ENCODE measurements at places on chromosomes 12 and 14.

GRCh38 chr12:64671681-64672080, 61.4 kb downstream of the RASSF3 start:
- no peak for DNase-seq

DNA sequence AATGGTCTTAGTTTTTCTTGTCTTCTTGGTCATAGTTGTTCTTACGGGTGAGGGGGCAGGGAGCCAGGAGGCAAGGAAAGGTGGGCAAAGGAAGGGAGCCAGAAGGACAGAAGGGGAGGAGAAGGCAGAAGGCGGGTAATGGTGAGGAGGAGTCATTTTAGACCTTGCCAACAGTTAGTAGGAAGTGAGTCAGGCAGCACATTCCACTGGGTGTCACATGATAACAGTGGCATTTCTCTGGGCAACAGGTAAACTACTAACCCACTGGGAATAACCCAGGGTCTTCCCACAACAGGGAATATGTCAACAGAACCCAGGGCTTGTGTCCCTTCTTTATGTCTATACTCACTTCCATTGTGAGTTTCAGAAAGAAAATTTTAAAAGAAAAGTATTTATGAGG, 127.6 kb downstream of the SLC8A3 start:
- DNase-seq = no peak

DNA sequence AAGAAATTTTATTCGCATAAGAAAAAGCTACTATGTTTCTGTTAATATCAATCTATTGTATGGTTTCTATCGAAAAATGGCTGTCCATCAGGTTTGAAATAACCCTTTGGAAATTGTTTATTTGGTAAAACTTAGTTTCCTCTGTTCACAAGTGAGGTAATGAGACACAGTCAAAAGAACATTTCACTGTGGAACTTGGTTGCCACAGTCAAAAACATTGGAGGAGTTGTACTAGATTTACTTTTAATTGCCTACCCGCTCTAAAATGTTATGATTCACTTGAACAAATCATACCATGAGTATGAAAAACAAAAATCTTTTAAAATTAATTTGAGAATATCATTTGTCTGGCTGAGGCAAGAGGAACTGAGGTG, 46.5 kb downstream of the ITPR2 start:
- no peak for DNase-seq

- DNase-seq = no peak
Measured at GRCh38 chr14:104678346-104678745, 11.1 kb upstream of the INF2 start.

DNA sequence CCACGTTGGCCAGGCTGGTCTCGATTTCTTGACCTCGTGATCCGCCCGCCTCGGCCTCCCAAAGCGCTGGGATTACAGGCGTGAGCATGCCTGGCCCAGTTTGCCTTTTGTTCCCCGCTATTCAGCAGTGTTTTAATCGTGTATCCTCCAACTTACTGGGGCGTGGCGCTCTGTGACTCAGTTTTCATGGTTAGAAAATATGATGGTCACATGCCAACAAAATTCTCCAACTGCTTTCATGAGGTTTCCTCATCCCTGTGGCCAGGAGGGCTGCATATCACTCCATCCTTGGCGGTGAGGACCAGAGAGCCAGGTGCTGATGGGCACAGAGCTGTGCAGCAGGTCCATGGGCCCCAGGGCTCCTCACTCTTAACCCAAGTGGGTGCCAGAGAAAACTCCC, 33.0 kb upstream of the PRMT8 start:
- DNase-seq = no peak

GRCh38 chr14:104142946-104143470, 4.6 kb downstream of the KIF26A start:
- no peak for DNase-seq

DNA sequence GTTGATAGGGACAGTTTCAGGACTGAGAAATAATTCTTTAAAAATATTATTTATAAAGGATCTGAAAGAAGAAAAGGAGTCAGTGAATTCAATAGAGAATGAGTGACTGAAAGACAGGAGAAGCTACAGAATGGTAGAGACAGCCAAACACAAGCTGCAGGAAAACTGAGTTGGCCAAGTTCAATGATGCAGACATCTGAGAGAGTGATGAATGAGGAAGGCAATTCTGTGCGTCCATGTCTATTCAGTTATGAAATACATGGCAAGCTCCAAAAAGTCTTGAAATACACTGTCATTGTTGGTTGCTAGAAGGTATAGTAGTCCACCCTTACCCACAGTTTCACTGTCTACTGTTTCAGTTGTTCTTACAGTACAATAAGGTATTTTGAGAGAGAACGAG, 6.8 kb downstream of the LRRC74A start:
- no peak for DNase-seq

DNA sequence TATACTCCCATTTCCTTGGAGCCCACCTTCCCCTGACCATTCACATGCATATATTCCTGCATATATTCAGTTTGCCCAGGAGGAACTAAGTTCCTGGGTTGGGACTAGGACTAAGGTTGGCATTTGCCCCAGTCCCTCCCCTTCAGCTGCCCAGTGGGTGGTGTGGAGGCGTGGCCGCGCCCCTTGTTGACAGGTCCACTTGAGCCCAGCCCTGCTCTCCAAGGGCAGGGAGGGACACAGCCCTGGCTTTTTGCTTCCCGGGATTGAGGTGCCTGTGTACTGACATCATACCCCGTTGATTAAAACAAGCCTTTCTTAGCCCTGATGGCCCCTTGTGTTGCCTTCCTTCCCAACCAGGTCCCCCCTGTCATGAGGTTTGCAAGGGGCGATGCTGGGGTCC, 7.3 kb downstream of the ERBB3 start:
- DNase-seq = no peak

DNA sequence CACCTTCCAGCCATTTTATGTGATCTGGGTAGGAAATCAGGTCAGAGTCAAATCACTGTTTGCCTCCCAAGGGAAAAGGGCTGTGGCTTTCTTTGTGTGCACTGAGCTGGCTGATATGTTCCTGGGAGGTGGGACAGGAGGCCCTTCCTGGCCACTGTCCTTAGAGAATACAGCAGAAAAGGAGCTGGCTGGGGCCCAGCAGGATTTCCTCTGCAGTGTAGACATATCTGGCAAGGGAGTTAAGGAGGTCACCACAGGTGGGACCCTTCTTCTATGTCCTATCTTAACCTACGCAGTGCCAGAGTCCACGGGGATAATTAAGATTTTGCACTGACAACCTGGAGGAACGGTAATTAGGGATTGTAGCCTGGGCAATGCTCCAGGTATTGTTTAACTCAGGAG, 145.3 kb downstream of the NTF3 start:
- no peak for DNase-seq

DNA sequence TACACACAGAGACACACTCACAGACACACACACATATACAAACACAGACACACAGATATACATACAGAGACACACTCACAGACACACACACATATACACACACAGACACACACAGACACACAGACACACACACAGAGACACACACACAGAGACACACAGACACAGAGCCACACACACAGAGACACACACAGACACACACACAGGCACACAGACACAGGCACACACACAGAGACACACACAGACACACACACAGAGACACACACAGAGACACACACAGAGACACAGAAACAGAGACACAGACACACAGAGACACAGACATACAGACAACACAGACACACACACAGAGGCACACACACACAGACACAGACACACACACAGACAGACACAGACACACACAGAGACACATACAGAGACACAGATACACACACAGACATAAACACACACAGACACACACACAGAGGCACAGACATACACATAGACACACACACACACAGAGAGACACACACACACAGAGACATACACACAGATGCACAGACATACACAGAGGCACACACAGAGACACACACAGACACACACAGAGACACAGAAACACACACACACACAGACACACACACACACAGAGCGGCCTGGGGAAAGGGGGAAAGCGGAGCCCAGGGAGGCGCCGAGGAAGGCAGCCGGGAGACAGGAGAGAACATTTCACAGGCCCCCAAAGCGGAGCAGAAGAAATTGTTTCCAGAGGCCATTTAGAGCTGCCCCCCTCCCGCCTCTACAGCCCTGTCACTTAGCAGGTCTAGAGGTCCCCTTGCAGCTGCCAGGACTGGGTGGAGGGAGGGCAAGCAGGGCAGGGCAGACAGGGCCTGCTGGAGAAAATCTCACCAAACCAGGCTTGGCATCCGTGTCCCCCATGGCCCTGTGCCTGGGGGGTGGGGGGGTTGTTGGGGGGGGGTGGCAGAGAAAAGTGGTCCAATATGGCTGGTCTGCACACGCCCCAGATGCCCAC, 38.9 kb downstream of the SERPINA3 start:
- no peak for DNase-seq

Measured in activated CD8-positive, alpha-beta memory T cell treated with anti-CD3 and anti-CD28 coated beads for 1 hour (primary cell).